ENCODE measurements at places on chromosomes 3 and 15.

- DNase-seq, result no peak
These were observed 161.1 kb upstream of the BHLHE40 start for GRCh38 chr3:4818164-4818563.

- no peak for DNase-seq
These were observed 209.8 kb upstream of the THRB start for GRCh38 chr3:24704496-24704895.

GRCh38 chr3:27861046-27862036 is 139.2 kb upstream of the EOMES start:
- DNase-seq, result no peak

DNA sequence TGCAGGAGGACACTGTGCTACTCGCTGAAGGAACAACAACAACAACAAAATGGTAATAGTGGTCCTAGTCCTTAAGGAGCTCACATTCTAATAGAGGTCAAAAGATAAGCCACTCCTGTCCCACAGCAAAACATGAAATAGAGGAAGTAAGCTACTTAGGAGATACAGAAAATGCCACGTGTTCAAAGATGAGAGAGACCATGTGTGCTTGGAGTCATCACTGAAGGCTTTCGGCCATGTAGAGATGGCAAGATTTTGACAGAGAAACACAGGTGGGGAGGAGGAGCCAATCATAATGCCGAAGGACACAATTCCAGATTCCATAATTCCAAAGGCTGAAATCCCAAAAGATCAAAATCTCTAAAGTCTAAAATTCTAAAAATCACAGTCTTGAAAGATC is 24.8 kb upstream of the RIOX2 start:
- peak; percentile 14 for DNase-seq

DNA sequence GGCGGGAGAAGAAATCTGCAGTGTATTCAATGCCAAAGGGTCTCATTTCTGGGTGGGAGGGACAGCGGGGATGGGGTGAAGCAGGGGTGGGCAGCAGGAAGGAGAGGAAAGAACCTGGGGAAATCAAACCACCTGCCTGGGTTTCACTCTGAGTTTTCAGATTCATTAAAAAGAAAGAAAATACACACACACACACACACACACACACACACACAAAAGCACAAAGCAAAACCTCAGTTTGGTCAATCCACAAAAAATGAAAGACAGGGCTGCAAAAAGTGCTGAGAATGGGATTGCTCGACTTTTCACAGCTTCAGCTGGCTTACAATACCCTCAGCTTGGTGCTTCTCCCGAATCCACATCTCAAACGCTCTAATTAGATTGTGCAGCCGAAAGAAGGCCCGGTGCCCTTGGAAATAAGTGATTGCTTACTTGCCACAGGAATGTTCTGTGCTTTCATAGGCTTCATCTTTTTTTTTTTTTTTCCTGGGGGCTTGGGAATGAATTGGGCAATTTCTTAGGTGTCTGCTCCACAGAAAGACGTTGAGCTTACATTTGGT is 370.5 kb downstream of the RORA start:
- DNase-seq, result no peak

- DNase-seq, result no peak
These were observed 207.9 kb upstream of the GAP43 start for GRCh38 chr3:115415246-115415996.

GRCh38 chr3:82224661-82225060 is 463.2 kb upstream of the GBE1 start:
- no peak for DNase-seq

DNA sequence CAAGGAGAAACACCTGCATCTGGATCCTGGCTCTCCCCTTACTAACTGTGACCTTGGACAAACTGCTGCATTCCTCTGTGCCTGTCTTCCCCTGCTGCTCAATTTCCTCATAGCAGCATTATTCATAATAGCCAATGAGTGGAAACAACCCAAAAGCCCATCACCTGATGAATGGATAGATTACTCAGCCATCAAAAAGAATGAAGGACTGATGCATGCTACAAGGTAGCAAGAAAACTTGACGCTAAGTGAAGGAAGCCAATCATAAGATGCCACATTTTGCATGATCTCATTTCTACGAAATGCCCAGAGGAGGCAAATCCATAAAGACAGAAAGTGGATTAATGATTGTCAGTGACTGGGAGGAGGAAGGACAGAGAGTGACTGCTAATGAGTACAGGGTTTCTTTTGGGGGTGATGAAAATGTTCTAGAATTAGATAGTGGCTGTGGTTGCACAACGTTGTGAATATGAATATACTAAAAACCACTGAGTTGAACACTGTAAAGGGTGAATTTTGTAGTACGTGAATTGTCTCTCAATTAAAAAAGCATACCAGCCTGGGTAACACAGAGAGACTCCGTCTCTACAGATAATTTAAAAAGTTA is 11.2 kb downstream of the IGDCC4 start:
- no peak for DNase-seq

GRCh38 chr15:66630801-66631351 is 65.1 kb upstream of the LCTL start:
- peak; percentile 93 for DNase-seq

GRCh38 chr3:100334488-100335351 is at the start of gene NIT2:
TSS of gene NIT2 (plus strand) at chr3:100334757. CDS start at chr3:100334792, 35 bp downstream.
- DNase-seq, result peak; percentile 95

DNA sequence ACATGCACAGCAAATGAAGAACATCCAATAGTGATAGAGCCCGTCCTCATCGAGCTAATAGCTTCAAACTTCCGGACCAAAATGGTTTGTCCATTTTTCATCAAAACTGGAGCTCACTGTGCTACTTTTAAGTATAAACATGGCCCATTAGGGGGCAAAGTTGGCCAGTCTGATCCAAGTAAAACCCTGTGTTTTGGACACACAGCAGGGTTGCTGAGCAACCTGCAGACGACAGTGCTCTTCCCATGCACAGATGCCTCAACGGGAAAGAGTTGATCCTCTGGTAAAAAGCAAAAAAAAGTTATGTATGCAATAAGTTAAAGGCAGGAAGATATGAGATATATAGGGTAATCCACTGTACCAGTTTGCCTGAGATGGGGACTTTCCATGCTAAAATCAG is 244.0 kb upstream of the THBS1 start:
- DNase-seq, result no peak

- DNase-seq, result peak; percentile 45
These were observed 56.6 kb upstream of the POMGNT2 start for GRCh38 chr3:43162230-43163084.

DNA sequence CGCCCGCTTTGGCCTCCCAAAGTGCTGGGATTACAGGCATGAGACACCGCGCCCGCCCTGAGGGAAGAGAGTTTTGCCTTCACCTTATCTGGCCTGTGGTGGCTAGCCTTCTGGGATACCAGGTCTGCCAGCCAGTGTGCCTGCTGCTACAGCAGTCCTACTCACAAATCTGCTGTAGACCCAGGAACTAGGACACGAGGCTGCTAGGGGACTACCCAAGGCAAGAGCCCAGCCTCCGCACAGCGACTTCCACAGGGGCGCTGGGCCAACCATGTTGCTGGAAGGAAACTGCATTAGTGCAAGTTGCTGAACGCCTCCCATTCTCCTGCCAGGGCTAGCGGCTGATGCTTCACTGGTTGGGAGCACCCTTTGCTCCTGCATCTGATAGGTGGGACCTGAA is 53.7 kb downstream of the DHX30 start:
- DNase-seq, result no peak

DNA sequence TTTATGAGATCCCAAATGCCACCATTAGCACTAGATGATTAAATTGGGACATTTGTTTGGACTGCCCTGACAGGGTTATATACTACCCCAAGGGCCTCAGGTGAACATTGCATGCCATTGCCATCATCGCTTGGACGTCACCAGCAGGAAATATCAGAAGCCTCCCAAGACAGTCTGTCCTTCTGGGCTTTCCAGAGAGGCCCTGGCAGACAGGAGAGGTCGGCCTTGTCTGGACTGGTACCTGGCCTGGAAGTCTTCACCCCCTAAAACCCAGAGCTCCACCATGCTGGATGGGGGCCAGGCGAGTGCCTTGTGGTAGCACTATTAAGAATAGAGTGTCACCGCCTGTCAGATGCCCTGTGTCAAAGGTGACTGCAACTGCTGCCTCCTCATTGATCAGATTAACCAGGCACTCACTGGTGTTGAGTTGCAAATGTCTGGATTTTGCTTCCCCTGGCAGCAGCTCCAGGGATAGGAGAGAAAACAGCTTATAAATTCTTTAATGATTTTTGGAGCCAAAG is 324.1 kb upstream of the RASGRP1 start:
- DNase-seq, result no peak

DNA sequence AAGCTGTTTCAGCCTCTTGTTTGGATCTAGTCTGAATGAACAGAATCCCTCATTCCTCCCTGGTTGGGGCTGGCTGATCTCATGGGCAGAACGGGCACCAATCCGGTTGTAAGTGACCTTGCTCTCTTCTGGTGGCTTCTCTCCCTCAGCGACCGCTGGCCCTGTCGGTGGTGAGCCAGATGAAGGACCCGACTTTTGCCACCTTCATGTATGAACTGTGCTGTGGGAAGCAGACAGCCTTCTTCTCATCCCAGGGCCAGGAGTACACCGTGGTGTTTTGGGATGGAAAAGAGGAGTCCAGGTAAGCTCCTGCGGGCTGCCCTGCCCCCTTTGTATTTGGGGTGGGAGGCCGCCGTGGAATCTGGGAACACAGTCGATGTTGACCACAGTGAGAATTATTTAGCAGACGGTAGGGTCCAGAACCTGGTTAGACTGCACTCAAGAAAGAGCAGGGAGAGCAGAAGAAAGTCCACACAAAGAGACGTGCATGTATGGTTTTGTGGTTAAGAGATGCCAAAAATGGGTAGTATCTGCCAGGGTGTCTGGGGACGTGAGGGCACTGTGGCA is 138.8 kb downstream of the LRRK1 start:
- DNase-seq, result no peak

GRCh38 chr3:194133661-194134230 is 2.2 kb upstream of the HES1 start:
- DNase-seq, result peak; percentile 79

DNA sequence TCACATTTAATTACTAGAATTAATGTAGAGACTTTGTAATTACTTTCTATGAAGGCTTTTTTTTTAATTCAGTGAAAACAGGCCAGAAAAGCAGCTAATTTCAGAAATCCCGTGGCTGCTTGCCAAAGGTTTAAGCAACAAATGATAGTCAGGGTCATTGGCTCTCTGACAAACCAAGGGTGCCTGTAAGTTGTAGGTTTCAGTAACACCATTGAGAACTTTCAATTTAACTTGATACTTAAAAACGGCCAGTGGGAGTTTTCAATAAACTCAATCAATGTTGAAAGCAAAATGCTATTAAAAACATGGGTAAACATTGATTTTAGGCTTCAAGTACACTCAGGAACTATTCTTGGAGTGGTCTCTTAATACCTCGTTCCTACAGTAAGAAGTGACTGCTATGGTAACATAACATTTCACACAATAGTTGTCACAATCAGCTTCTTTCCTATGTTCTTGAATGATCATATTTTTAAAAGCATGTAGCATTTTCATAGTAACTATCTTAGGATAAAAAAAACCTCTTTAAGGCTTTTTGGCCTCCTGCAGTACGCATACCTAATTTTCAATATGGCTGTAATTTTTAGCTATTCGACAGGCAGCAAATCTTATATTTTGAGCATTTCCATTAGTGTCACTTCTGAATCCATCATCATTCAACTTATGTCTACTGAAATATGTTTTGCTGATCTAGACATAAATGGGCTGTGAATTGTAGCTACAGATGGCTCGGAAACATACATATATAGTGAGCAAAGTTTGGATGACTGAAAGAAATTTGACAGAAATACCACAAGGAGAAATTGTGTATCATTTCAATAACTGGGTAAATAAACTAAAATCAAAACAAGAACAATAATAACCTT is 592.1 kb upstream of the GBE1 start:
- DNase-seq, result no peak

GRCh38 chr3:73255609-73256029 is 194.2 kb downstream of the EBLN2 start:
- DNase-seq, result peak; percentile 35

DNA sequence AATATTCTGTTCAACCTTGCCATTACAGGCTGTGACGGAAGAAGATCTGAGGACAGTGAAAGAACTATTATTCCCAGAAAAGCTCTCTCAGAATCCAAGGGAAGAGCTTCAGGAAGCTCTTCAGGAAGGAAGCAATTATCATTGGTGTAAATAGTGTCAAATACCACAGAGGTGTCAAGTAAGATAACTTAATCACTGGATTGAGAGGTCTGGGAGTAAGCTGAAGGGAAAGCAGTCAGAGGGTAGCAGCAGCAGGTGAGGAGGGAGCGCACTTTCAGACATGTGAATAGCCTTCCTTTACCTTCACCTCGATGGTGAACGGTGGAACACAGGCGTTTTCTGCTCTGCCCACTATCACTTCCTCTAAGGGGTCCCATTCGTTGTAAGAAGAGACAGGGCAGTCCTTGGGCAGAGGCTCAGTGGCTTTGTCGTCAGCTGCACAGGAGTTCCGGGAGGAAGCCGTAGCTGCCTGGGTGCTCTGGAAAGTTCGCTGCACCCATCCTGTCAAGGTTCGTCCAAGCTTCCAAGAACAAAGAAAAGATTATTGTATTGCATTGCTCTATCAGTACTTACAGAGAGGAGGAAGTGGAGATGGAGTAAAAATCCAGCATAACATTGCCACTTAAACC is 1.9 kb downstream of the GATM start:
- DNase-seq, result no peak

Data from NB4 (cell line).